Stimulated activated CD4-positive, alpha-beta T cell treated with anti-CD3 and anti-CD28 coated beads, Interleukin-2, amount 100 ng/mL, for 24 hours (primary cell): ENCODE measurements at places on chromosomes 2 and 18.

GRCh38 chr2:109218087-109218791 lies 89.2 kb downstream of the SH3RF3 start:
- DNase-seq = no peak

- no peak for DNase-seq
These were observed 111.6 kb downstream of the ZNF521 start for GRCh38 chr18:25240420-25240770.

DNA sequence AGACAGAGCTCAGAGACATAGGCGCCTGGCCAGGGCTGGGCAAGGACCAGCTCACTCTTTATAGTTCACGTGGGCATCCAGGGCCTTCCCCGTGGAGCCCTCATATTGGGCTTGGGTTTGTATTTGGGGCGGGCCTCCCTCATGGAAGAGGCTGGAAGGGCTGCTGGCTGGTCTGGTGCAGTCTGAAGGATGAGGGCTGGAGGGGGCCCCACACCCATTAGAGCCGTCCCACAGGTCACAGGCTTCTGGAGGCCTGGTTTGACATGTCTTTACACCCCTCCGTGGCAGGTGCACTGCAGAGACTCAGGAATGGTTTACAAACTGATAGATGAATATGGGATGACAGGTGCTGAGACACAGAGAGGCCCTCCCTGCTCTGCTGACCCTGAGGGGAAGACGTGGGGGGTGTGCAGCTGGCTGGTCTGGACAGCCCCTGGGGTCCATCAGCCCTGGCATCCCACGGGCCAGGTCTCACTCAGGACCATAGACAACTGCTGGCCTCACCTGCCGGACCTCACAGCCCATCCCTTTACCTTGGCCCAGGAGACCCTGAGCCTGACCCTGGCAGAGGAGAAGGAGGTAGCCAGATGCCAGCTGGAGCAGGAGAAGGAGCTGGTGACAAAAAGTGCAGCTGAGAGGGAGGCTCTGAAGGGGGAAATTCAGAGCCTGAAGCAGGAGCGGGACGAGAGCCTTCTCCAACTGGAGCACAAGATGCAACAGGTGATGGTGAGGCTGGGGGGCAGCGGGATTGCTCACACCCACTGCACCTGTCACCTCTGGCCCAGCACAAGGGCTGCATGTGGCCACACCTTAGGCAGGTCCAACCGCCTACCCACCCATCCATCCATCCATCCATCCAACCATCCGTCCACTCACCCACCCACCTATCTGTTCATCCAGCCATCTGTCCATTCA lies 43.9 kb downstream of the CROCC2 start:
- DNase-seq = no peak

- DNase-seq = no peak
These were observed 1358.7 kb upstream of the NRXN1 start for GRCh38 chr2:52390651-52391050.

DNA sequence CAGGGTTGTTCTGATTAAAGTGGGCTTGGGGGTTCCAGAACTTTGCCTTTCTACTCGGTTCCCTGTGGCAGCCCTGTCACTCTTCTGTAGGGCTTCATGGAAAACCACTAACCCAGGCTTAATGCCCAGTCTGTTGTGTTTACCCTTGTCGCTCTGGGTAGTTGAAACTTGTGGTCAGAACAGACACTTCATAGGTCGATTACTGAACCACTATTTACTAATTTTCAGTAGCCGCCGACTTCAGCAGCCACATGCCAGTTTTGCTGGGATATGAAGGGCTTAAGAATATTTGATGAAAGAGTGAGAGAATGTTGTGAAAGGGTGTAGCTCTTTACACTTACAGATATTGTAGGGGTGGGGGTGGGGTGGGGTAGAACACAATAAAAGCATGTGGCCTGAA lies 362.3 kb downstream of the RND3 start:
- DNase-seq = no peak

DNA sequence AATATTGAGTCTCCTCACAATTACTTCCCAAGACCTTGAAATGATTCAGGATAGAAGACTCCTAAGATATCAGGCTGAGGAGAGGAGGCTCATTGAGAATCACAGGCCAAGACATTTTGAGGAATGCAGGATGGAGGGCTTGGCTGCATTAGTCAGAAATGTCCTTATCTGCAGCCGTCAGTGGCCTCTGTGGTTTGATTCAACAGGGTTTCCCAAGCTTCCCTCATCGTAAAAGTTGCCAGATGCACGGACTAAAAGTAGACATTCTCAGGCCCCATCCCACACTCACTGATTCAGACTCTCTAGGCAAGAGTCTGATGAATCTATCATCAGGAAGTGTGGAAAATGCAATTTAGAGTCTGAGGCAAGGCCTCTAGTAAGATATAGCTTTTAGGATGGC lies 34.0 kb upstream of the TMEM178A start:
- DNase-seq = no peak
